ENCODE measurements at places on chromosomes 7 and 10. TPM values are rescaled to one million over a fixed set of nuclear protein-coding genes. Genes with fewer than 3 reads are reported as not detected.

The MBL2 gene
- not detected for total RNA-seq

The HIPK2 gene
- 18.3 TPM for total RNA-seq

The DYNC1I1 gene
- 4.4 TPM for total RNA-seq

The GPR15LG gene
- total RNA-seq = not detected

The LEP gene
- not detected for total RNA-seq

The FXYD4 gene
- total RNA-seq = not detected

The TFEC gene
- total RNA-seq = 0.02 TPM

The CTTNBP2 gene
- total RNA-seq = 0.59 TPM

DNA sequence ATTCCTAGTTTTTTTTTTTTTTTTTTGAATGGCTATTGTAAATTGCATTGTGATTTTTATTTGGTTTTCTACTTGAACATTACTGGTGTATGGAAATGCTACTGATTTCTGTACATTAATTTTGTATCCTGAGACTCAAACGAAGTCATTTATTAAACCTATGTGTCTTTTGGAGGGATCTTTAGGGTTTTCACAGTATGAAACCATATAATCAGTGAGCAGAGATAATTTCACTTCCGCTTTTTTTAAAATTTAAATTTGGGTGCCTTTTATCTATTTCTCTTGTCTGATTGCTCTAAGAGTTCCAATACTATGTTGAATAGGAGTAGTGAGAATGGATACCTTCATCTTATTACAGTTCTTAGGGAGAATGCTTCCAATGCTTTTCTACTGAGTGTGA, 102.7 kb downstream of the ZWINT start:
- no peak for DNase-seq

- DNase-seq = no peak
Measured at GRCh38 chr10:111081595-111081994, 4.8 kb downstream of the ADRA2A start.

DNA sequence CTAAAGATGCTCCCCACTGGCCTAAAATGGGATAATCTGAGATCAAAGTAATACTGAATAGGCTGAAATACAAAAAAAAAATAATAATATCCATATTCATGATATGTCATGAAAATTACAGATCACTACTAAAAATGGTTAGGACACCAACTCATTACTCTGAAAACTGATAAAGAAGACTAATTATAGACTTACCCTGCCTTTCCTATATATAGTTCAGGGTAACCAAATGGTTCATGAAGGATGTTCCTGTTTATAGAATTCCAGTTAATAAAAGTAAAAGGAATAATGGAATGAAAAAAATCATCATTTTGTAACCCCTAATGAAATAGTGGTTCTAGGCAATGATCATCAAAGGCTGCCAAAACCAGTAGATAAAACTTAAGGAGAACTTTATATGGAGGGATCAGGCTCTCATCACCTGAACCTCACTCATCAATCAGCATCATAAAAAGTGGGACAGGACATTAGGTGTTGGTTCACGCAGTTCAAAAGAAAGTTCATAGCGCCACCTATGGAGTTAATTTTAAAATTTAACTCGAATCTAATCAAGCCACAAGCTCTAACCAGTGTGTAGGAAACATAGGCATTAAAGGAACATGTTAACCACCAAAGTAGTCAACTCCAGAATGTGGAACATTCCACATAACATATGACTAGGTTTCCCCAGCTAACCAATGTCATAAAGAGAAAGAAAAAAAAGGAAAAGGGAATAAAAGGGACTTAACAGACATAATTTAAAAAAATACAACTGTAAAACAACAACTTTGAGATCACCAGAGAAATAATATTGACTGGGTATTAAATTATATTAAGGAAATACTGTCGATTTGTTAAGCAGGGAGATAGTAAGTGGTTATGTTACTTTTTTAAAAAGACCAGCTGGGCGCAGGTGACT, 35.7 kb downstream of the P4HA1 start:
- DNase-seq = peak; percentile 41

- DNase-seq = peak; percentile 3
Measured at GRCh38 chr10:21427804-21428481, 97.5 kb downstream of the SKIDA1 start.

DNA sequence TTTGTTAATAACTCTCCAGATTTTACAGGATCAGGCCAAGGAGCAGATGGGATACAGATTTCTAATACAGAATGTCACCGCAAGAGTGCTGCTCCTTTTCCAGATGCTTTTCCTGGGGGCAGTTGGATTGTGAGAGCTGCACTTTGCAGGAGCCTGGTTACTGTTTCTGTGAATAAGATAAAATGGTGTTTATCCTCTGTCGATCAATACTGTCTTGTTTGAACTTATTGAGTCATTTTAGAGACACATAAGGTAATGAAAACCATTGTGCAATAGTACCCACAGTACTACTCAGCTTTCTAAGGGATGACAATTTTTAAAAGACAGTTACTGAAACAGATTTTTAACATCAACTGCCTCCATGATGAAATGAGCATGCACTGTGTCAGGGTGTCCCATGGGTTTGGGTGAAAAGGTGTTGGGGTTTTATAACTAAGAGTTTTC, 2.9 kb downstream of the A1CF start:
- DNase-seq = no peak

- peak; percentile 93 for DNase-seq
Measured at GRCh38 chr7:32164341-32164996, 94.3 kb upstream of the PDE1C start.

- no peak for DNase-seq
Measured at GRCh38 chr10:21891439-21891838, 112.1 kb downstream of the DNAJC1 start.

- DNase-seq = peak; percentile 92
Measured at GRCh38 chr10:88707429-88708155, 1.5 kb downstream of the LIPK start.

DNA sequence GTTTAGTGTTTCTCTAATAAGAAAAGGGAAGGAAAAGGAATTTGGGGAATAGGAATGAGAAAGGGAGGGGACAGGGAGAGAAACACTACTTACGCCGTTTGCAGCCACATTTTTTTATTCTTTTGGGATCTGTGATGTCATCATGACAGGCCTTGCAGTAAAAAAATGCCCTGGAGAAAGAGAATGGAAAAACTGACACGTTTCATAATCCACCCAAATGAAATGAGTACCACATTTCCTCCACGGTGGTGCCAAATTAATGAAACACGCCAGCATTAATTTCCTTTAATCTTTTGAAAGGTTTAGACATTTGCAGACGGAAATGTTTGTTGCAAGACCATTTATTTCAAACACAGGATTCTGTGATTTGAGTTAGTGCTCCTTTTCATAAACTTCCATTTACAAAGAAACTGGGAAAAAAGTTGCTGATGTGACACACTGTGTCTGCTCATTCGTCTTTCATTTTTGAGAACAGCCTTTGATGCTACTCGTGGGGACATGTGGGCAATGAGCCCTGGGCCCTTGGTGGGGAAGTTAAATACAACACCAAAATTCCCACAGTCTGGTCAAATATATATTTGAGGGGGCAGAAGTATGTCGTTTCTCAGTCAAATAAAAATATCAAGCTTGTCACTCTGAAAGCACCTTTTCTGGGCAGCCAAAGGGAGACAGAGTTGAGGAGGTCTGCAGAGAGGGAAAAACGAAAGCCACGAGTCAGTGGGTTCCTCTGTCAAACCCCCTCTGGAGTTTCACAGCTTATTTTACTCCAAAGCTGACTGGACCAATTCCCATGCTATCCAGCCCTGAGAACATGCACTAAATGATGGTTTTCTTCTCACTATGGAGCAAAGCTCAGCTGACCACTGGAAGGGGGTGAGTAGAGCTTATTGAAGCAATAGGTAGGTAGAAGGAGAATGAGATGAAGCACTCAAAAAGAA, 625.5 kb downstream of the KCNMA1 start:
- no peak for DNase-seq

DNA sequence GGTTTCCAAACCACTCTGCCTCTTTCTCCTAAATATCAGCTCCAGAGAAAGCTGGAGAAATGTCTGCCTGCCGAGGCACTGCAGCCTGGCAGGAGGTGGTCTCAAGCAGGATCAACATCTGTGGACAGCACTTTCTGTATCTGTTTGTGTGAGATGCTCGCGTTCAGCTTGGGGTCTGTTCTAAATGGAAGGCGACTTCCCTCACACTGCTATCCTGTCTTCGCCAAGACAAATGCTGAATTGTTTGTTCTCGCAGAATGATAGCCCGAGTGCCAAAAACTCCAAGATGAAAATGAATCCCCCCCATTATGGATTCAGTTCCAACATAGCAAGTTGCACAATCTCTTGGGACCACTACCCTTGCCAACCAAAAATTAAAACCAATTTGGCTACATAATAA, 72.2 kb upstream of the PALS2 start:
- DNase-seq = no peak

- DNase-seq = no peak
Measured at GRCh38 chr7:21947056-21947455, 1.4 kb upstream of the CDCA7L start.

- no peak for DNase-seq
Measured at GRCh38 chr10:86876748-86877147, 80.7 kb downstream of the MMRN2 start.

DNA sequence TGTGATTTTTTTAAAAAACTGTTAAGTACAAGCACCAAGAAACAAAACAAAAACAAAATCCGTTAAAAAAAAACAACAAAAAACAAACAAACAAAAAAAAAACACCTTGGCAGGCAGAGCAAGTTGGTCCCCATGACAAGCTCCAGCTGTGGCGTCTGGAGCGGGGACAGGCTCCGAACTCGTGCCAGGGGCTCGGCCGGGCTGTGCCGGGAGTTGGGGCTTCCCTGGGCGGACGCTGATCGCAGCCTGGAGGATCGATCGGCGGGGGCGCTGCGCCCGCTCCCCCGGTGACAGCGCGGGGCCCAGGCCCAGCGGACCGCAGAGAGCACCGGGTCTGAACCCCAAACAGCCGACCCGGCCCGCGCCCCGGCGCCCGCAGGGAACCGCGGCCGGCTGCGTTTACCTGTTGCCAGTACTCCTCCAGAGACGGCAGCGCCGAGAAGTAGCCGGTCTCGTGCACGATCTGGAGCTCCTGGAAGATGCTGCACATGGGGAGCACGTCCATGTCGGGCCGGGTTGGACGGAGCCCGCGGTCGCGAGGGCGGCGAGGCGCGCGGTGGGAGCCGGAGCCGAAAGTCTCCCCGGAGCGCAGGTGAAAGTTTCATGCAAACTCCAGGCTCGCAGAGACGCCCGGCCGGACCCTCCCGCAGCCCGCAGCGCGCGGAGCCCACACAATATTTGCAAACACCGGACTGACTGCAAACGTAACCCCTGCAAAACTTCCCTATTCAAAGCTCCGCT, at the start of gene KLF6:
Gene KLF6, minus strand, starts transcription at position 700 of the 741 bp plus-strand sequence. Its CDS starts 195 bp downstream, at position 505.
- DNase-seq = no peak

DNA sequence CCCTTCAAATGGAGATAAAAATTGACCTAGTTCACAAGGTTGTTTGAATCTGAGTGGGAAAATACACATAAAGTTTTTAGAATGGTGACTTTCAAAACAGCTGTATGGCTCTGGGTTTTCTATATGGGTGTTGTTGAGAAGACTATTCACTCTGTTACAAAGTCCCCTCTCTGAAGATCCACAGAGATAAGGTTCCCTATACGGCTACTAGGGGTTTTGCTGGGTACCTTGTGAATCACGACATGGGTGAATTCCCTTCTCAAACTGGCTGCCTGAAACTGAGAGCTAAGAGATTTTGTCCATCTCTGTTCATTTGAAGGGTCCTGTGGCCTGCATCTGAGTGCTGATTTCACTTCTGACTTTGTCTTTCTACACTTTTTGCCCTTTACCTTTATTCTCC, 11.8 kb upstream of the SLC13A1 start:
- DNase-seq = no peak

DNA sequence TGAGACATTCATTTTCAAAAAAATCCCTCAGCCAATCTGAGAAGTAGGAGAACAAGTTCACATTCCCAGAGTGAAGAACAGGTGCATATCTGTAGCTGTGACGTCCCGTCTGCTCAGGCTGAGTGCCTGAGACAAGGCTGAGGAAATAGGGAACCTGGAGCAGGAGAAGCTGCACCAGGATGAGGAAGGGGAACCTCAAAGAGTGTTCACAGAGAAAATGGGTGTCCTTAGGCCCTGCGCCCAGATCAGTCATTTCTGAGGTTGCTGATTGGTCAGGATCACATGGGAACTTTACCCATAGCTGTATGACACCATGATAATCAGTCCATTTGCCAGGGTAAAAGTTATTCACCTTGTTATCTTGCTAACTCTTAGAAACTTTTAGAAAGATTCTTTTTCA, 34.2 kb upstream of the TARP start:
- no peak for DNase-seq

GRCh38 chr7:101547022-101547915, 81.8 kb downstream of the MYL10 start:
- no peak for DNase-seq

DNA sequence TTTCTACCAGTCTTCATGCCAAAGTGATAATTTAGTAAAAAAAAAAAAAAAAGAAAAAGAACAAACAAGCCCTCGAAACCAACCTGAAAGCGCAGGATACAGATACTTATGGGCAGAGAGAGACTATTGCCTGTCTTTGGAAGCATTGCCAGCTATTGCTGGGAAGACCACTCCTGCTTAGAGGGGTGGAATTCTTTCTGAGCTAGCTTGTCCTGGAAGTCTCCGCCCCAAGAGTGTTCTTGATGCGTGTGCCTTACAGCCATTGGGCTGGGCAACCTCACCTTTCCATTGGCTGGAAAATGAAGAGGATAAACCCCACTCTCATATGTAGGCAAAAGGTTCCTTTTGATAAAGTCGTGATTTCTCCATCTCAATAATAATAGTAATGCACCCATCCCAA, 19.9 kb upstream of the INSYN2A start:
- DNase-seq = no peak

DNA sequence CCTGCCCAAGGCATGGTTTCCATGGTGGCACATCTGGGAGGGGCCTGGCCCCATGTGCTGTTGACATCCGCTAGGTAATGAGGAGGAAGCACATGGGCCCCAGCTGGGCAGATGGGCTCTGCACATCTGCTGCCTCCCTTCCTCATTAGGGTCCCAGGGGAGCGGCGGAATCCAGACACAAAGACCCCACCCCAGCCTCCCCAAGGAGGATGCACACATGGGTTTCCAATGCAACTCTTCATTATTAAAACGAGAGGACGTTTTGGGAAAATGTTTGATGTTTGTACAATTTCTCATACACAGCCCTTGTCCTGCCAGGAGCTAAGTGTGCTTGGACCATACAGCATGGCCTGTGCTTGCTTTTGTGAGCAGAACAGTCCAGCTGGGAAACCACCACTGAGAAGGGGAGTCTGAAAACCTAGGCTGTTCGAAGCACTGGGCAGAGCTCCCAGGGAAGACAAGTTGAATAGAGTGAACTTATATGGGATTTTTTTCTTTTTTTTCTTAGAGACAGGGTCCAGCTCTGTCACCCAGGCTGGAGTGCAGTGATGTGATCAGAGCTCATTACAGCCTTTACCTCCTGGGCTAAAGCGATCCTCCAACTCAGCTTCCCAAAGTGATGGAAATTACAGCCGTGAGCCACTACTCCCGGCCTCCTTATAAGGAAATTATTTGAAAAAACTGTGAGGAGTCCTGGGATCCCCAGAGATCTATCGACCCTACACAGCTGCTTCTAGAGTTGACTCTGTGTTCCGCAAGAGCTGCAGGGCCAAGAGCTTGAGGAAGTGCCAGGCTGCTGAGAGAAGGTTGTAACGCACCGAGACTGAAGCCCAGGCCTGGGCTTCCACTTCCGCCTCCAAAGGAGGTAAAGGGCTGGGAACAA, 23.4 kb downstream of the FAM107B start:
- no peak for DNase-seq

- DNase-seq = peak; percentile 51
Measured at GRCh38 chr10:49781247-49781646, 19.1 kb upstream of the OGDHL start.

Measured in M059J (cell line).